ENCODE measurements at places on chromosomes 11 and 22.

DNA sequence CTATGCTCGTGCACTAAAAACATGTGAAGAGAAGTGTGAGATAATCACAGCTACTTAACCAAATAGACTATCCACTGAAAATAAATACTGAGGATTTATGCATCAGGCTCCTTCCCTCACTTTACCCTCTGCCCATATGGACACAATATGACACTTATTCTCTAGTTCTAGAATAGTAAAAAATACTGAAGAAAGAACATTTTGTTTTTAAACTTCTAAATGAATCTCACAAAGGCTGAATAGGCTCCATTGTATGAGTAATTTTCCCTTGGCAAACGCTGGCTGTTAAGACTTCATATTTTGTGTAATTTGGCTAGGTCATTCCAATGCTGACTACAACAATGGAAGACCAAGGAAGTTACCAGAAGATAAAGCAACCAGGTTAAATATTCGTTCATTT lies 9.9 kb downstream of the HPS5 start:
- DNase-seq: no peak

GRCh38 chr22:25839755-25840154 lies 97.8 kb downstream of the MYO18B start:
- no peak for DNase-seq

DNA sequence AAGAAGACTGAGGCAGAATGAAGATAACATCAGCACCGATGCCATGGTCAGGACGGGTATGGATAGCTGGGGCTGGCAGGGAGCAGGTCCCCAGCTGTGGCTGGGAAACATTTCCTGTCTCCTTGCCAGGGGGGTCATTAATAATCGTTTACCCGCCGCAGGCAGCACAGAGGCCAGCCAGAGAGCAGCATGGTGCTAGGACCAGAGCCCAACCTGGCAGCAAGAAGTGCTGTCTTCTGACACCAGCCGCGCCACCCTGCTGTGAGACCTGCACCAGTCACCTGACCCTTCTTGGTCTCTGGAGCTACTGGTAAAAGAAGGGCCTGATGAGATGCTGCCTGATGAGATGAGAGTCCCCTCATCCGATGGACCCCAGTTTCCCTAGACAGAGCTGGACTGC lies 36.3 kb downstream of the PDE2A start:
- no peak for DNase-seq

DNA sequence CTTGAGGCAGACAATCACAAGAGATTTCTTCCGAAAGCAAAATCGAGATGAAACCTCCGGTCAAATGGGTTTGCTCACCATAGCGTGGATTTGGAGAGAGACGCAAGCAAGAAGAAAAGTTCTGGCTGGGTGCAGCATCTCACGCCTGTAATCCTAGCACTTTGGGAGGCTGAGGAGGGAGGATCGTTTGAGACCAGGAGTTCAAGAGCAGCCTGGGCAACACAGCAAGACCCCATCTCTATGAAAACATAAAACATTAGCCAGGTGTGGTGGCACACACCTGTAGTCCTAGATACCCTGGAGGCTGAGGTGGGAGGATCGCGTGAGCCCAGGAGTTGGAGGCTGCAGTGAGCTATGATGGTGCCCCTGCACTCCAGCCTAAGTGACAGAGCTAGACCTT lies 24.4 kb downstream of the MN1 start:
- DNase-seq: no peak

- no peak for DNase-seq
Measured at GRCh38 chr11:28090052-28090749, 17.8 kb downstream of the KIF18A start.

Data from cortex of kidney (tissue), 1 donor.